Type B pancreatic cell (in vitro differentiated cells): ENCODE measurements at places on chromosomes 11 and 22. TPM values are rescaled to one million over a fixed set of nuclear protein-coding genes. Genes with fewer than 3 reads are reported as not detected.

NFAM1 gene
- total RNA-seq: 0.21 and 0.53 TPM in 2 replicates

- no peak for DNase-seq
Measured at GRCh38 chr11:107705027-107705426, 6.8 kb downstream of the SLN start.

GRCh38 chr11:122981388-122982264 is at the start of gene BSX:
Gene BSX (minus strand): TSS chr11:122981834. CDS start chr11:122981671, 163 bp downstream.
- DNase-seq: peak; percentile 77

DNA sequence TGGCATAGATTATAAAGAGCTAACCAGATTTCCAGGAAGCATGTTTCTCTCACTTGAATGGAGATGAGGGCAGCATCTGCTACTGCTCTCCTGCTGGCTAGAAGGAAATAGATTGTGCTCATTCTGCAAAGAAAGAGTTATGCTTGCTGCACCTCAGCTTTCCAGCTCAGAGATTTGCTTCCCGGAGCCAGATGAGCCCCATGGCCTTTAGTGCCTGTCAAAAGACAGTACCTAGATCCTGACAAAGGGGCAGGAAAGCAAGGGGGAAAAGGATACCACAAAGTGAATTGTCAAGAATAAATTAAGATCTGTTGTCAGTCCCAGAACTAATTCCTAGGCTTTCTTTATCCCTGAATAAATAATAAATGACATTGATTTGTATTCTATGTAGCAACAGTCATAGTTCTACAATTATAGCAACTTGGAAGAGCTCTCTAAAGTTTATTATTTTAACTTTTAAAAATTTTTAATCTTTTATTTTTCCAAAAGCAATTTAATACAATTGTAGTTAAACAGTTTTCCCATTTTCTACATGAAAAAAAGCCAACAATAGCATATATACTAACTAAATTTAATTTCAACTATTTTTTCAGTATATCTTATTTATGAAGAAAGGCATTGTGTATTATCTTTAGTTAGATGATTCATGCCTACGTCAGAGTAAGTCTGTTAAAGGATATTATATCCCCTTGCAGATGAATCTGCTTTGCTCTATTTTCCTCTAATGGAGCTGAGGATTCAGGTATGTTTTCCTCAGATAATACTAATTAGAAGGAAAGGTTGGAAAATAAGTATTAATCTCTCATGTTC is 306.1 kb upstream of the DDI1 start:
- no peak for DNase-seq

- DNase-seq: no peak
Measured at GRCh38 chr11:65224930-65225278, 36.9 kb upstream of the POLA2 start.

DNA sequence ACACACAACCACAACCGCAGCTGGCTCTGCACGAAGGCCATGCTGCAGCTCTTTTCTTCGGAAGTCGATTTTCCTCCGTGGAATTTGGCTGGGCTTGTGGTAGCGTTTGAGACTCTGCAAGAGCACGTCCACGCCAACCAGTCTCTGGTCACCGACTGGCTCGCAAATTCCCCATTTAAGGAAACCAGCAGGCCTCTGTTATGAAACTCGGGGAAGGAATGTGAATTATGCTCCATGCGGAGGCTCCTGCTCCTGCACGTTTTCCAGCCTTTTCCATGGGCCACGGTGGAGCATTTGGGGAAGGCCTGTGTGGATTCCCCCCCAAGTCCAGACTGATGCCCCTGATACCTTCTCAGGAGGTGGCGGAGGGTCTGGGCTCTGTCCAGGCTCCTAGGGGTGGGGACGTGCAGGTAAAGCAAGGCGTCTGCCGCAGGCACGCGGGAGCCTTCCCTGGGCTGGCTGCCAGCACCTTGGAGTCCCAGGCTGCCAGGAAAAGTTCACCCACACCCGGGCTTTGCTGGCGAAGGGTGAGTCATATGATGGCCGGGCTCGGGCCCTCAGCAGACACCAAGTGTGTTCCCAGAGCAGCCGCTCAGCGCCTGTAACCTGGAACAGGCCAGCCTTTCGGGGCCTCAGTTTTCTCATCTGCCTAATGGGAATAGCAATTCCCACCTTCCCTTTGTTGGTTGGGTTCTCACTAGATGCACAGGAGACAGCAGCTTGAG is 41.9 kb downstream of the LRP5 start:
- no peak for DNase-seq

DNA sequence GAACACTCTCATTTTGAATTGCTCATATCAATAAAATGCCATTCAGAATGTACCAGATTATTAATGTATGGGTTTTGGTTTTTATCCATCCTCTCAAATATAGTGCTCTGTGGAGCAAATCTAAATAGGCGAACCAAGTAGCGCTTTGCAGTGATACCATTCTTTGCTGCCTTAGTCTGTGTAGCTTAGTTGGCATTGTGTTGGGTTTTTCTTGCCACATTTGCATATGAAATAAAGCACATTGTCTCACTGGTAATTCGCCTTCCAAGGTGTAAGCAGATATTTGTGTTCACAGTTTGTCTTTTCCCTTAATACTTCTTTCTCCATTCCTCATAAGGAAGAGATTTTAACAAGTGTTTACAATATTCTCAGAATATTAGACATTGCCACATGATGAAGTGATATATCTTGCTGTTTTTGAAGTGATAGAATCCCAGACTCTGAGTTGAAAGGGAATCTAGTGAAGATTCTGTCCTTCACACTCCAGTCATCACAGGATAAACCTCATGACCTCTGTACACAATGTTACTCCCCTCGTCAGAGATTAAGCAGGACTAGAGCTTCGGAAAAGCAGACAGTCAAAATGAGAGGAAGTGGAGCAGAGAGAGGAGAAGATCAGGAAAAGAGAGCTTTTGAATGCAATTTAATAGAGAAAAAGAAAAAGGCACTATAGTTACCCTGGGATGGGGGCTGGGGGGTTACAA is 16.5 kb downstream of the C11orf91 start:
- DNase-seq: no peak

GRCh38 chr11:96254854-96255253 is 88.1 kb downstream of the MAML2 start:
- no peak for DNase-seq
